ENCODE measurements at places on chromosomes 1 and 21.

DNA sequence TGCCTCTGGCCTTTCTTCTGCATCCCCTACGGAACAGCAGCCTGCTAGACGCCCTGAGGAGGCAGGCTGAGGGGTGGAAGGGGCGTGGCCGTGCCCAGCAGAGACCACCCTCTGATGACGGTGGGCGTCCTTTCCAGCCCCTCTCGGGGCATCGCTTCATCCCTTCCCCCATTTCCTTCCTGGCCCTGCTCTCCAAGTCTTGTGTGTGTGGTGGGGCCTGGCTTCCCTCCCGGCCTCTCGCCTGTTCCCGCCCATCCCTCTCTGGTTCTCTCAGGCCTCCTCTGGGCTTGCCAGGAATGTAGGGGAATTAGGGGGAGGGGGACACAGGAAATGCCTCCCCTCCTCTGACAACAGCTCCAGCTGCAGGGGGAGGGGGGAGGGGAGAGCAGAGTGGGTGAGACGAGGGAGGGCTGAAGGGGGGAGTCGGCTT lies 51.1 kb downstream of the SKI start:
- H3K27me3 ChIP-seq: no peaks in the 10 kb centered on the region
- H3K36me3 ChIP-seq: no peaks in the 10 kb centered on the region
- H3K4me3 ChIP-seq: no peak overlapping the region
- peak overlapping the region; percentile 80 for H3K27ac ChIP-seq

- no peaks in the 10 kb centered on the region for H3K27me3 ChIP-seq
- no peaks in the 10 kb centered on the region for H3K4me1 ChIP-seq
- H3K4me3 ChIP-seq: no peak overlapping the region
- no peak for DNase-seq
- no peak overlapping the region for H3K27ac ChIP-seq
These were observed 132.2 kb downstream of the PSMG1 start for GRCh38 chr21:39050841-39051587.

DNA sequence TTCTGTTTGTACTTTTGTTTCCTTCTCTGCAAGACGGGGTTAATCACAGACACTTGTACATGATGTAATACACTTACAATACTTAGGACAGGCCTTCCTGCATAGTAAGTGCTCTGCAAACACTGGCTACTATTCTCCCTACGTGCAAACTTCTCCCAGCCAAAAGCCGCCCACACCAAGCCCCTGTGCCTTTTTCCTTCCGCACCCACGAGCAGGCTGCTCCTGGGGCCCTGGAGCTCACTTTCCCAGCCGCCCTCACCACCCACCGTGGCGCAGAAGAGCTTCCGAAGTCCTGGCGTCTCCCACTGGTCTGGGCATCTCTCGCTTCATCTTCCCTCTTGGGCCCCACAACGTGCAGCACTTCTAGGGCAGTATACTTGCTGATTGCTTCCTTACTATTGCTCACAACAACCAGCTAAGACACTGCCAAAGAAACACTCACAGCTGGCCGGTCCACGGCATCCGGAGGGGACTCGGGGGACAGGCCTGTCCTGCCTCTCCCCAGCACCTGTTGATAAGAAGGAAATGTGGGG lies 22.5 kb upstream of the GPR157 start:
- no peaks in the 10 kb centered on the region for H3K4me1 ChIP-seq
- no peaks in the 10 kb centered on the region for H3K27me3 ChIP-seq
- no peak overlapping the region for H3K4me3 ChIP-seq
- no peak overlapping the region for H3K27ac ChIP-seq

DNA sequence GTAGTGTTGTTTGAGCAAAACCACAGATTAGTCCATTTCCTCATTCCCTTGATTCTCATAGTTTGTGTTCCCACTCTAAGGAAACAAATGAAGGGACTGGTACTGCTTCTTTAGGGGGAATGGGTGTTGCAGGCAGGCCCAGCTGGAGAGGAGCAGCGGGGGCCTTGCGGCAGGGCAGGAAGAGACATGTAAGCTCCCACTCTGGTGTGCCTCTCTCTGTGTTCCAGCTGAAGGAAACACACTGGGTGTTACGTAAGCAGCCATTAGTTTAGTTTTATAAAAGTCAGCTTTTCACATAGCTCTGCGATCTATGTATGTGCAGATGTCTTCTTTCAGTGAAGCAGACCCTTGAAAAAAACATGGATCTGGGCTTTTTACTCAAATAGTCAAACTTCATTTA lies 99.5 kb downstream of the CACHD1 start:
- DNase-seq: no peak
- H3K4me3 ChIP-seq: no peak overlapping the region
- no peaks in the 10 kb centered on the region for H3K36me3 ChIP-seq
- no peak overlapping the region for H3K27ac ChIP-seq
- no peaks in the 10 kb centered on the region for H3K27me3 ChIP-seq
- peaks cover 7% of the 10 kb centered on the region for H3K4me1 ChIP-seq

- H3K36me3 ChIP-seq: no peaks in the 10 kb centered on the region
- H3K27me3 ChIP-seq: no peaks in the 10 kb centered on the region
- no peak overlapping the region for H3K27ac ChIP-seq
- H3K4me1 ChIP-seq: no peaks in the 10 kb centered on the region
- H3K4me3 ChIP-seq: no peak overlapping the region
- DNase-seq: no peak
These were observed 52.5 kb upstream of the TINAGL1 start for GRCh38 chr1:31523769-31524168.

- H3K4me1 ChIP-seq: no peaks in the 10 kb centered on the region
- no peaks in the 10 kb centered on the region for H3K27me3 ChIP-seq
- no peak overlapping the region for H3K27ac ChIP-seq
- no peak for DNase-seq
These were observed 3.0 kb downstream of the ADAM30 start for GRCh38 chr1:119893238-119893791.

- no peak overlapping the region for H3K27ac ChIP-seq
- no peak for DNase-seq
- no peaks in the 10 kb centered on the region for H3K27me3 ChIP-seq
These were observed 500.7 kb downstream of the LMO4 start for GRCh38 chr1:87829360-87829759.

- no peaks in the 10 kb centered on the region for H3K36me3 ChIP-seq
- H3K27ac ChIP-seq: no peak overlapping the region
- no peak for DNase-seq
These were observed 105.7 kb upstream of the COL6A1 start for GRCh38 chr21:45875881-45876280.

- no peak for DNase-seq
- H3K36me3 ChIP-seq: no peaks in the 10 kb centered on the region
- H3K4me3 ChIP-seq: peak overlapping the region; percentile 94
- H3K27me3 ChIP-seq: no peaks in the 10 kb centered on the region
These were observed 516 bp downstream of the RCOR3 start for GRCh38 chr1:211259638-211260126.

DNA sequence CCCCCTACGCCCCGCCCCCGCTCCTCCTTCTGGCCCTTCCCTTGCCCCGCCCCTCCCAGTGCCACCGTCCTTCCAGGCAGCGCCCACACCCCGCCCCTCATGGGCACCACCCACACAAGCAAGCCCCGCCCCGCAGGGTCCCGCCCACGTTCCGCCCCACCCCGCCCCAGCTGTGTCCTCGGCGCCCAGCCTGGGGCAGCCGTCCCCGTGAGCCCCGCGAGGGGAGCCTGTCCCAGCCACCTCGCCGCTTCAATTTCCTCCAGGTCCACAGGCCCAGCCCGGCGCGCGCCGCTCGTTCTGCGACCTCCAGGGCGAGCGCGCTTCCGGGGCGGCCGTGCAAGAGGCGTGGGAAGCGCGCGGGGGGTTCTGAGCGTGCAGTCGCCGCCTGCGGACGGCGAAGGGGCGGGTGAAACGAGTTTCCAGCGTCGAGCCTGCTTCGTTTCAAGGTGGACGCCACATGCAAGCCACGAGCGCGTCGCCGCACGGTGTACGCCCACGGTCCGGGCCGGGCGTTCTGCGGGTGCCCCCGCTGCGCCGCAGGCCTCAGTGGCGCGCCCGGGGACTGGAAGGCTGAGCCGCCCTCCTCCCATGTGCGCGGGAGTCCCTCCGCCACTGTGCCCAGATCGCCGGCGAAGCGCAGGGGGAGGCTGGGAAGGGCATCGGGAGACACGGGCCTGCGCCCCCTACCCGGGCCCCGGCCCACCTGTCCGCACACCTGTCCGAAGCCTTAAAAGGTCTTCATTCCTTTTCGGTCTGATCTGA lies 10.8 kb upstream of the FAAP20 start:
- H3K27me3 ChIP-seq: no peaks in the 10 kb centered on the region
- no peaks in the 10 kb centered on the region for H3K4me1 ChIP-seq
- DNase-seq: peak; percentile 95
- no peaks in the 10 kb centered on the region for H3K36me3 ChIP-seq

DNA sequence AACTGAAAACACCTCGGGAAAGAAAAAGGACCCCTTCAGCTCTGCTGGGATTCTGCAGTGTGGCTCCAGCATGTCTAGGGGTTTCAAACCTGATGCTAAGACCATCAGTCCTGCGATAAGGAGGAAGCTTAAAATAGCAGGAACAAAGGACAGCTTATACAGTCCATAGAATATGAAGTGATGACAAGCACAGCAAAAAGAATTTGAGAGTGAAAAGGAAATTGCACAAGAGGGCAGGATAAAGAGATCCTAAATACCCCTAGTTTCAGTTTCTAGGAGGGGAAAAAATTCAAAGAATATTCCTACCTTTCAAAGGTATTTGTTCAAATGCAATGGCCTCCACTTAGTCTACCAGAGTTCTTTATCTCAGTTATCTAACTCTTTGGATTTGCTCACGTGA lies 171.4 kb downstream of the TGFB2 start:
- no peaks in the 10 kb centered on the region for H3K4me1 ChIP-seq
- DNase-seq: no peak

GRCh38 chr1:247357781-247358211 lies 26.1 kb upstream of the ZNF496 start:
- H3K36me3 ChIP-seq: no peaks in the 10 kb centered on the region
- no peaks in the 10 kb centered on the region for H3K27me3 ChIP-seq
- H3K4me3 ChIP-seq: no peak overlapping the region
- peak; percentile 51 for DNase-seq

DNA sequence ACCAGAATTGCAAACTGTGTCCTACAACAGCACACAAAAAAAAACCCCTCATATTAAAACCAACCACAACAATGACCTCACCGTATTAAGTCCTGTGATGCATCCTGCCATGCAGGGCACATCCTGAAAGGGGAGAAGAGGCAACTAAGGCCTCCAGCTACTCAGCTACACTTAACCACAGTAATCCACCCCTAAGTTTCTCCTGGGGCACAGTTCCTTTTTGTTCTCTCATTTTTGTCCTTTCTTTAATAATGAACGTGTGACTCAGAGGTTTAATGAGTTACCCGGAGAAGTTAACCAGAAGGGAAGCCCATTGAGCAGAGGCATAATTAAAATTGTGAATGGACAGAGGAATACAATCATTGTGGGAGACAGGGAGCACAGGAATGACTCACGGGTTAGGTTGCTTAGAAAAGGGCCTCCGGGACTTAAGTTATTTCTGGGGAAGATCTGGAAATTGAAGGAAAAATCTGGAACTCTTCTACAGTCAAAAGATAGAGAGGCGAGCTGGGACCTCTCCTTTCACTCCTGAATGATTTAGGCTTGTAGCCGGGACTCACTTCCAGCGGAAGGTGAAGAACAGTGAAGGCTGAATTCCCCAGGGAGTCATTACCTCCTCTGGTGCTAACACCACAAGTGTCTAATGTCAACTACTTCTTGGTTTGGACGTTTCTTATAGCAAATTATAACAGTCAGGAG lies 36.9 kb upstream of the HIVEP3 start:
- H3K36me3 ChIP-seq: no peaks in the 10 kb centered on the region
- H3K4me1 ChIP-seq: no peaks in the 10 kb centered on the region
- no peak overlapping the region for H3K4me3 ChIP-seq
- DNase-seq: peak; percentile 31
- no peak overlapping the region for H3K27ac ChIP-seq

DNA sequence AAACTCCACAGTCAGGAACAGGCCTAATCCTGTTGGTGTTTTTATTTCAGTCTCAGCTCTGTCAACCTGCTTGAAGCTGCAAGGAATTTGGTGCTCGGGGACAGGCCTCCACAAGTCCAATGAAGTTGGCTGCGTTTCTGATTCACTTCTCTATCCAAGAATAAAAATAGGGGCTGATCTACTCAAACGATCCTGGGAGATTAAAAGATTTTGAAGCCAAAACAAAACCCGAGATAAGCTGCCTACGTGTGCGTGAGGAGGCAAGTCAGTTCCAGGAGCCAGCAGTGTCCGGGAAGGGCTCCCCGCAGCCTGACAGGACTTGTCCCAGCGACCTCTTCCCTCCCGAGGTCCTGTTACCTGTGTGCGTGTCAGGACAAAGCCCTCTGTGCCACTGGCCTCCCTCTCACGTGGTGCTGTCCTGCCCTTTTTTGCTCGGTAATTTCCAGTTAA lies 98.0 kb downstream of the ETS2 start:
- H3K27ac ChIP-seq: no peak overlapping the region
- DNase-seq: no peak
- no peaks in the 10 kb centered on the region for H3K4me1 ChIP-seq
- no peaks in the 10 kb centered on the region for H3K27me3 ChIP-seq

DNA sequence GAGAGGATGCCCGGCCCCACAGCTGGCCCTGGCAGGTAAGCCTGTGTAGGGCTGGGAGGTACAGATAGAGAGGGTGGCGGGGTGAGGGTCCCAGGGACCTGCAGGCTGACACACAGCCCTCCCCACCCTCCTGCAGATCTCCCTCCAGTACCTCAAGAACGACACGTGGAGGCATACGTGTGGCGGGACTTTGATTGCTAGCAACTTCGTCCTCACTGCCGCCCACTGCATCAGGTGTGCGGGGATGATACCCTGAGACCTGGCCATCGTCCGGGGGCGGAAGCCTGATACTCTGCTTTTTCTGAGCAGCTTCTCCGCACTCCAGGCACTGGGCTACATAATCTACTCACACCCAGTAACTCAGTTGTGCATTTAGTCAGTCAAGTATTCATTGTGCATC lies 2.1 kb downstream of the CTRC start:
- H3K4me1 ChIP-seq: no peaks in the 10 kb centered on the region
- H3K27me3 ChIP-seq: no peaks in the 10 kb centered on the region
- no peak overlapping the region for H3K27ac ChIP-seq
- H3K4me3 ChIP-seq: no peak overlapping the region

DNA sequence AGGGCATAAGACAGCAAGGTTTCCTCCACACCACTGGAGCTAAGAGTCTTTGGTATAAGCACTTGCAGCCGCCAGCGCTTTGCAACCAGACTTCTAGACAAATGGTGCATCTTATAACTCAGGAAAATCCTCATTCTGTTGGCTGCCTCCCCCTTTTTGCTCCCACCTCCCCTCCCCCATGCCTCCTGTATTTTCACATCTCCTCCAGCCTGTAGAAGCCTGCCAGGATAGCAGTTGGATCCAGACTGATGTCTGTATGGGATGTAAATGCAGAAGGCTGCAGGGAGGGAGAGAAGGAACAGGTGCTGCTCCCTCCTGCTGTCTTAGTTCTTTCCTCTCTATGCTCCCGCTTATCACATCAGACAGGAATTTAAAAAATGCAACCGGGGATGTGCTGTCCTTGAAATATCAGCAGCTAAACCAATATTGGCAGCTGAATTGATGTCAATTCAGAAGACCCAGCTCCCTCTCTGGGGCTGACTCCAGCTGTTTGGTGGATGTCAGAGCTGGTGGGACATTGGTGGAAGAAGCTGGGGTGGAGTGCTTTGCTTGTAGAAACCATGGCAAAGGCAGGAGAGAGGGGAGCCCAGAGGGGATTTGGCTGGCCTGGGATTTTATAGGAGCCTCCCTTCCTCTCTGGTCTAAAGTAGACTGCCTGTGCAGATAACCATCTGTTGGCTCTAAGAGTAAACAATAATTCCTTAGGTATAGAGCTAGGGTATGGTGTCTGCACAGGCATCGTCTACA lies 53.5 kb downstream of the NFASC start:
- H3K36me3 ChIP-seq: no peaks in the 10 kb centered on the region
- H3K4me3 ChIP-seq: no peak overlapping the region
- peaks cover 60% of the 10 kb centered on the region for H3K4me1 ChIP-seq
- DNase-seq: peak; percentile 99
- H3K27me3 ChIP-seq: no peaks in the 10 kb centered on the region

GRCh38 chr1:206706298-206706791 lies 21.6 kb downstream of the MAPKAPK2 start:
- H3K27ac ChIP-seq: no peak overlapping the region
- H3K4me1 ChIP-seq: peaks cover 22% of the 10 kb centered on the region
- peak; percentile 50 for DNase-seq
- no peak overlapping the region for H3K4me3 ChIP-seq
- no peaks in the 10 kb centered on the region for H3K36me3 ChIP-seq
- no peaks in the 10 kb centered on the region for H3K27me3 ChIP-seq
